ENCODE measurements at places on chromosomes 1 and 21.

DNA sequence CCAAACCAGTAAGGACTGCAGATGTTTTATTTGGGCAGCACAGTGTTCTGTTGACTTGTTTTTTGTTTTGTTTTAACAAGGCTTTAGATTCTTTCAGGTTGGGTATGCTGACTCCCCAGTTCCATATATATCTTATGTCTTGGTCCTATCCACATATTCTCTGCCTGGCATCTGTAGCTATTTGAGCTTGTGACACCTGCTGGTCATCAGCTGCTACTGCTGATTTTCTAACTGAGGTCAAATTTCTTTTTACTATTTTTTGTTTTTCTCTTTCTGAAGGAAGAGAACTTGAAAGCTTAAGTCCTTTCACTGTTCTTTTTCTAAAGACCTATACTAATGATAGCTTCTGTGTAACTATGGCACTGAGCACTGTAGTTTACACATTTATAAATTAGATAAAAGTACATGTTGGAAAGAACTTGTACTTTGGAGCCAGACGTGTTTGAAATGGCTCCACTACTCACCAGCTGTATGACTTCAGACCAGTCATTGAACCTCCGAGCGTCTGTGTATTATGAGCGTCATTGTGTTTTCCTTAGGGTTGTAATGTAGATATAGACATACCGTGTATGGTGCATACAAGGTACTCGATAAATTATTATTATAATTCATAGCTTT lies 109.4 kb downstream of the NRDC start:
- DNase-seq = no peak

DNA sequence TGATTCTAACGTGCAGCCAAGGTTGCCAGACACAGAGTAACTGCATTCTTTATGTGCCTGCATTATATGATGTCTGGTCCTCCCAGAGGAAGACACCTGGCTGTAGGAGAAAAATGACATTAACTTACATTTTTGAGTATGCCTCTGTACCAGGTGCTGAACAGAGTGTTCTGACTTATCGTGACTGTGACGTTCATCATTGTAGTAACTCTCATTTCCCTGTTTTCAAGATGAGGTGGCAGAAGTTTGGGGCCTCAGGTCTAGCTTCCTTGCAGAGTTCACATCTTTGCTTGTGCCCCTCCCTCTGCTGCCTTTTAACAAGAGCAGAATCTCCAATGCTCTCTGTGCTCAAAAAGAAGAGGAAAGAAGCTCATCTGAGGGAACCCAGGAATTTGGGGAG lies 488.0 kb downstream of the AJAP1 start:
- DNase-seq = no peak

DNA sequence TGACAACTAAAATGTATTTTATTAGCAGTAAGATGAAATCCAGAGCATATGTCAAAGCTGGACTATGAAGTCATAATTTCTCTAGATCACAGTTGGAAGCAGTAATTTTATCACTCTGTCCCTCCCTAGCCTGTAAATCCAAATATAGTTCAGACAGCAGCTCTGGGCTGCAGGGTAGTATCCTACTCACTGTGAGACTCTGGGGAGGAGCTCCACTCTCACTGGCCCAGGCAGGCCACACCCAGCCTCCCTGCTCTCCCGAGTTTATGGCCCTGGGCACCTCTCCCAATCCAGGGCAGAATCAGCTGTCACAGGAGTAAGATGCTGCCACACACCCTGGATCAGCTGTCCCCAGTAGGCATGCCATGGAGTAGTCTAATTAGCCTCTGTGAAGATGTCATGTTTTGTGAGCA lies 131.1 kb downstream of the HLCS start:
- no peak for DNase-seq

DNA sequence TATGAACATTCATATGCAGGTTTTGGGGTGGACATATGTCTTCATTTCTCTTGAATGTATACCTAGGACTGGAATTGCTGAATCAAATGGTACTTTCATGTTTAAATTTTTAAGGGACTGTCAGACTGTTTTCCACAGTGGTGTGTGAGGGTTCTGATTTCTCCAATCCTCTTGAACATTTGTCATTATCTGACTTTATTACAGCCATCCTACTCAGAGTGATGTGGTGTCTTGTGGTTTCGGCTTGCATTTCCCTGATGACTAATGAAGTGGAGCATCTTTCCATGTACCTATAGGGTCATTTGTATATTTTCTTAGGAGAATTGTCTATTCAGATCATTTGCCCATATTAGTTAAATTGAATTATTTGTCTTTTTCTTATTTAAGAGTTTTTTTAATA lies 35.4 kb upstream of the ZNF281 start:
- no peak for DNase-seq

Measured in stimulated activated CD8-positive, alpha-beta memory T cell treated with anti-CD3 and anti-CD28 coated beads, Interleukin-4, amount 100 ng/mL, for 1 hour (primary cell).